RWPE1 (cell line): ENCODE measurements at places on chromosomes 1 and 21.
A peak's percentile ranks its signal among the peaks of the same experiment; 100 is the strongest.

GRCh38 chr1:153773096-153773921 lies 1.9 kb upstream of the SLC27A3 start:
- no peak for DNase-seq

- no peak for DNase-seq
These were observed 743 bp upstream of the KRTAP10-10 start for GRCh38 chr21:44636209-44637017.

DNA sequence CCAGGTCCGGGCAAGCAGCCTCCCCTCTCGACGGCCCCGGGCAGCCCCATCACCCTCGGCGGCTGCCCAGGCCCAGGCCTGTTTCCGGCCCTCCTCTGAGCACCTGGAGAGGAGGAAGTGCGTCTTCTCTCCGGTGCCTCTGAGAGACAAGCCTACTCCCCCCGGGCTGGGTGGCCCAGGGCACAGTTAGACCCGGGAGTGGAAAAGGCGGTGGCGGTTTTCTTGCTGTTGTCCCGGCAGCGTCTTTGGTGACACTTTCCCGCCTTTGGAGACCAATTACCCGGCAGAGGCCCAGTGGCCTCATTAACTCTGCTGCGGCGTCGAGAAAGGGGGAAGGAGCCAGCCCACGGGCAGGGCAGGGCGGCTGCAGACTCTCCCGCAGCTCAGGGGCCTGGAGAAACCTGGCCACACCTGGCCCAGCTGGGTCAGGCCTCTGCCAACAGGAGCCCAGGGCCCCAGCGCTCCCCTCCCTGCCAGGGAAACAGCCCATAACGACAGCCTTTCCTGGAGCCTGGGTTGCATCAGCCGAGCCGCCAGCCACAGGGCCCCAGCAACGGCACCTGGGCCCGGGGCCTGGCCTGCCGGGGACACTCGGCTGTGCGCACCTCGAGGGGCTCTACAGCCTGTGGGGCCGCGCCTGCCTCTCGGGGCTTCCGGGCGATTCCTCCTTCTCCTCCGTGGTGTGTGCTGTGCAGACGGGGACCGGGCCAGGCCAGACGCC lies 28.4 kb upstream of the C1orf159 start:
- no peak for DNase-seq

DNA sequence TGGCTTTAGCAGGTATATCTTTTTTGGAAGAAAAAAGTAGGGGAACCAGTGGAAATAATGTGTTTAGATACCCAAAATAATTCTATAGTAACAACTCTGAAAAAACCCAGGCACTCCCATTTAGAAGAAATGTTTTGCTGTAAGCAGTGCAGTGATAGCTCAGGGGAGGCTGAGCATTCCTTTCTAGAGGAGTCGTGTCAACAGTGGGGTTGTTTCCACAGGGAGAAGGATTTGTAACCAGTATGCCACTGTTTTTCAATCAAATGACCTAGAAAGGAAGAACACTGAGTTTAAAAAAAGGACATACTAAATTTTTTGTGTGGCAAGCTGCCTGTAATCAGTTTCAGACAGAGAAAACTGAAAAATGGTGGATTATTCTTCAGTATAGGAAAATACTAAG lies 2.4 kb downstream of the PGD start:
- no peak for DNase-seq

DNA sequence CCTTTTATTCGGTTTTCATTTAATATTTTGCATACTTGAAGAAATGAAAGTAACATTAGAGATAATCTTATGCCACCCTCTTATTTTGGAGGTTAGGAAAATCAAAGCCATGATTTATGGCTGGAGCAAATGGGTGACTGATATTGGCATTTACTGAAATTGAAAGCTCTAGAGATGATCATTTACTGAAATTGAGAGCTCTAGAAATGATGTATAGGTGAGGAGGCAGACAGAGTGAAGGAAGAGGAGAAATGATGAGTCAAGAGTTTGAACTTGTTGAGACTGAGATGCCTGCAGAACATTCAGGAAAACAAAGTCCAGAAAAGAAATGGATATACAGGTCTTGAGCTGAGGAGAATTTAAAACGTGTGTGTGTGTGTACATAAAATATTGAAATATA lies 217.6 kb downstream of the LTN1 start:
- no peak for DNase-seq

DNA sequence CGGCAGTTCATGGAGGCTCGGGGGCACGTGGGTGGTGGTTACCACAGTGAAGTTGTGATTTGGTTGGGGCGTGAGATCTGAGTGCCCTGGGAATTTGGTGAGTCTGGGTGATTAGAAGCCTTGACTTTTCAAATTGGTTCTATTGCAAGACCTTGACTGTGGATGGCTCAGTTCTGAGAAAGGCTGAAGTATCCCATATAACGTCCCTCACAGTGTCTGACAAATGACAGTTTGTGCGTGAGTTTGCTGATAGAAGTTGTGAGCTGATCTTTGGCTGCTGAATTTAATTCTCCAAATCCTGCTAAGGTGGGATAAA lies 549 bp downstream of the MSH4 start:
- no peak for DNase-seq

DNA sequence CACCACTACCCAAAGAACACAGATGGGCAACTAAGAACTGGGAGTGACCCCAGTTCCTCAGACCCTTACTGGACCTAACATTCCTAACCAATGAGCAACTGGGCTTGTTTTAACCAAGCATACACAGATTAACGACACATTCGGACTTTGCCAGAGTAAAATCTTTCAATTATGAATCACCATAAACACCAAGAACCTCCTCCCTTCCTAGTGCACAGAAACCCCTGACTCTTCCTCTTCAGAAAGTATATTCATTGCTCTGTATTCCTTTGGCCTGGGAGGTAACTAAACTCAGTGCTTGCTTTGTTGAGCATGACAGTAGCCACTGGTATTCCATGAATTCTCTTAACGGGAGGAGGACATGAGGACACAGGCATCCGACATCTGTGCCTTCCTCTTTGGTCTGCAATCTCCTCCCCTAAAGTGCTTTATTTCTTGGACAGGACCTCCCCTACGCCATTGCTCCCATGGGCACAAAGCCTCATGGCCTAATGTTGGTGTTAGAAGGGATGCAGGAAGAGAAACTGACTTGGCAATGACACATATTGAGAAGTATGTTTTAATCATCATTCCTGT lies 42.7 kb downstream of the SEC16B start:
- peak; percentile 59 for DNase-seq

GRCh38 chr21:38126666-38127303 lies 130.0 kb upstream of the KCNJ15 start:
- peak; percentile 64 for DNase-seq

DNA sequence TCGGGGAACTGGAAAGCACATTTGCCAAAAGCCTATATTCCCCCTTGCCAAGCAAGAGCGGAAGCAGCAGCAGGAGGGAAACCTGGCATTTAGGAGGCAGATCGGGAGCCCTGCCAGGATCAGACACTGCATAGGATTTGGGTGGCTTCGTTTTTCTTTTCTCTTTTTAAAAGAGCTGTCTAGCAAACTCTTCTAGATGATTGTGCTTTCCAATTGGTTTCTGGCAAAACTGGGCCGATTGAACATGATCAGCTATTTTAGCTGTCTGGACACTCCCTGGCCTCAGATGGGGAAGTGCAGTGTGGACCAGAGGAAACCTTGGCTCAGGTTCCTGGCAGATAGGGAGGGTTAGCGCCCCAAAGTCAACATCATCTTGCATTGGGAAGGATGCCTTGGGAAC lies 414.0 kb upstream of the KAZN start:
- no peak for DNase-seq

DNA sequence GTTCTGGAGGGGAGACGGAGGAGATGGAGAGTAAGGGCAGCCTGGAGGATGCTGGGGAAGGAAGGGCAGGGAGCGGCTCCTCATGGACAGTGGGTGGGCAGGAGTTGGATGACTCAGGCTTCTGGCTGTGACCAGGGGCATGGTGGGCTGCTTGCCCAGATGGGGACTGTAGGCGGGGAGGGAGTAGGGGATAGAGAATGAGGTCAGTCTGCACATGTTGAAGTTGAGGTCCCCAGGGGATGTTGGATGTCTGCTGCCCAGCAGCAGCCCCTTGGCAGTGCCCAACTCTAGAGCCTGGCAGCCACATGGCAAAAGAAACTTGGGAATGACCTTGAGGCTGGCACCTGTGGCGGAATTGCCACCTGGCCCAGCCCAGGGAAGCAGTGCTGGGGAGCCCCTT lies 6.4 kb downstream of the SELENON start:
- no peak for DNase-seq

DNA sequence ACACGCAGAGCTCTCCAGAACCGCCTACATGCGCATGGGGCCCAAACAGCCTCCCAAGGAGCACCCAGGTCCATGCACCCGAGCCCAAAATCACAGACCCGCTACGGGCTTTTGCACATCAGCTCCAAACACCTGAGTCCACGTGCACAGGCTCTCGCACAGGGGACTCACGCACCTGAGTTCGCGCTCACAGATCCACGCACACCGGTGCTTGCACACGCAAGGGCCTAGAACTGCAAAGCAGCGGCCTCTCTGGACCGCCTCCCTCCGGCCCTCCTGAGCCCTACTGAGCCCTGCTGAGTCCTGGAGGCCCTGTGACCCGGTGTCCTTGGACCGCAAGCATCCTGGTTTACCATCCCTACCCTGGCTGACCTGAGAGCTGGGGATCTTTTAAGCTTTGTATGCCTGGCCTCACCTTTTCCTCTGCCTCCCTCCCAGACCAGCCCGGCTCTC lies 8.3 kb downstream of the OLIG2 start:
- no peak for DNase-seq

GRCh38 chr1:245264226-245264625 lies 109.4 kb downstream of the KIF26B start:
- no peak for DNase-seq

DNA sequence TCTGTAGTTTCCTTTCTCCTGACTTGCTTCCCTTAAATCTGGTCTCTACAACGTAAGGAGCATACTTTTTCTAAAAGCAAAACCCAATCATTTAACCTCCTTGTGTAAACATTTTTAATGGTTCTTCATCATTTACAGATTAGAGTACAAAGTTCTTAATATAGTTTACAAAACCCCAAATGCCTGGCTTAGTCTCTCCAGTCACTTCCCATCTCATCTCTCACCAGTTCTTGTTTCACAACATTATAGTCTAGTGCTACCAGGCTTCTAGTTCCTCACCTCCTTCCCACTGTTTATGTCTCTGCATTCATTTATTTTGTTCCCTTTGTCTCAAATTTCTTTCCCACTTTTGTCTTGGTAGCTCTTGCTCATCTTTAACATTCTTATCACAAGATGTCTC lies 168.4 kb downstream of the FASLG start:
- no peak for DNase-seq

GRCh38 chr21:45318556-45319404 lies 31.1 kb upstream of the POFUT2 start:
- DNase-seq: no peak

DNA sequence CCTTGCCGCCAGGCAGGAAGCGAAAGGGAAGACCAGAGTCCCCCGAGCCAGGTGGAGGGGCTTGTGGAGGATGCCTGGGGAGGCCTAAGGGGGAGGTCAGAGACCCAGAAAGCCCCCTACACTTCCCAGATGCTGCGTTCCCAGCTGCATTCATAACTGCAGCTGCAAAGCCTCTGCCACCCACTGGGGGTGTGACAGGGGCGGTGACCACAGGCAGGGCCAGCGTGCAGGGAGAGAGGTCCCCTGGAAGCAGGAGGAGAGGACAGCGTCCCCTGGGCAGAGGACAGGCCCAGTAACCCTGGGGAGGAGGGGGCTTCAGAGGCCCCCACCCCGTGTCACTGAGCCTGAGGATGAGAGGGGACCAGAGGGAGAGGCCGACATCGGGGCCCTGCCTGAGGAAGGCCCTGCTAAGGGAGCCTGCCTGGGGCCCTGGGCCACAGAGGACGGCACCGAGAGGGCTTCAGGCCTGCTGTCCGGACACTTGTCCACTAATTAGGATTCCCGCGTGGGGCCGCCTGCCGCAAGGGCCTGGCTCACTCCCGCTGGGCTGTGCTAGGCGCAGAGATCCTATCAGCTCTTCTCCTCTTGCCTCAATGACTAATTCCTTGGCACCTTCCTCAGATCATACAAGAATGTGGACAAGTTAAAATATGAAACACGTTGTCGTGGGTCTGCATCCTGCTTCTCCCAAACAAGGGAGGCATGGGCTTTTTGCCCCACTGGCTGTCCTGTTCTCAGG lies 49.1 kb upstream of the CCDC27 start:
- DNase-seq: no peak

- DNase-seq: no peak
These were observed 61.4 kb upstream of the FAM3B start for GRCh38 chr21:41255190-41255589.

DNA sequence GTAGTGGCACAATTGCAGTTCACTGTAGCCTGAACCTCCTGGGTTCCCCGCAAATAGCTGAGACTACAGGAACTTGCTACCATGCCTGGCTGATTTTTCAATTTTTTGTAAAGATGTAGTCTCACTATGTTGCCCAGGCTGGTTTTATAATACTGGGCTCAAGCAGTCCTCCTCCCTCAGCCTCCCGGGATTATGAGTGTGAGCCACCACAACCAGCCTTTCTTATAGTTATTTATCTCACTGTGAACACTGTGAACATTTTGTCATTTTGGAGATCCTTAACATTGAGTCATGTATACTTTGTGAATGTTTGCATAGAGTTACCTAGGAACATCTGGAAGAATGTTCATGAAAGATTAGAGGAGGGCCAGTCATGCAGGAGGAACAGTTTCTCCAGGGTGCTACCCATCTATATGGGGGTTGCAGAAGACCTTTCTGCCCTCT lies 127.1 kb upstream of the CACYBP start:
- DNase-seq: peak; percentile 6

- no peak for DNase-seq
These were observed 3.3 kb downstream of the PDZK1IP1 start for GRCh38 chr1:47186267-47187185.

- DNase-seq: peak; percentile 29
These were observed 5.3 kb upstream of the GADD45A start for GRCh38 chr1:67679691-67680090.

GRCh38 chr1:56553046-56553445 lies 26.3 kb downstream of the PLPP3 start:
- DNase-seq: no peak

GRCh38 chr21:15052459-15052763 lies 12.4 kb downstream of the NRIP1 start:
- DNase-seq: no peak

GRCh38 chr1:202047977-202048376 lies 37.6 kb downstream of the ELF3 start:
- DNase-seq: no peak

DNA sequence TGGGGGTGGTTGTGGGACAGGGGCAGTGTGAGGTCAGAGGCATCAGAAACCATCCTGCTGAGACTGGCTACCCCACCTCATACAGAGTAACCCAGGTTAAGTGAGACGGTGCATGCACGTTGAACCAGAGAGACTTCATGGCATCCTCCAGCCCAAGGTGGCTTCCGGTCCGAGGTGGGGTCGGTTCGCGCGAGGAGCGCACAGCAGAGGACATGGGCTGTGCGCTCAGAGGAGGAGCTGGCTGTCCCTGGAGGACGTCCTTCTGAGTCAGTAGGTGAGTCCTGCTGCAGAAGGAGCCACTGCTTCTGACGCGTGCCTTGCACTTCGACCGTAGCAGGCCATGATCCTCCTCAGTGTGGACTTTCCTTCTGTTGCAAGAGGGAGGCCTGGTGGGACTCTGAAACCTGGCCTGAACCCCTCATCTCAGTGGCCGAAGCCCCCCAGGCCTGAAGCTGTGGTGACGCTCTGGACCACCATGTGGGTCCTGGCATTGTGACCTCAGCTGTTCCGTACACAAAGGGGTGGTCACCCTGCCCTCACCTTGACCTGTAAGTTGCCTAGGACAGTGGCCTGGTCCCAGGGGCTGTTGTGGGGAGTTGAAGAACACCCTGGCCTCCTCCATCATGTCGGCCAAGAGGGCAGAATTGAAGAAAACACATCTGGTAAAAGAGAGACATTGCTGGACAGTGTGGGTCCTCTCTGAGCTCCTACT lies at the start of gene TEX35:
Gene TEX35 (plus strand): TSS at position 544 of the 712 bp plus-strand sequence. CDS start 80 bp downstream, at position 624.
- DNase-seq: no peak

GRCh38 chr1:159141584-159142390 lies 29.6 kb upstream of the CADM3 start:
- peak; percentile 40 for DNase-seq
